ENCODE measurements at places on chromosomes 4 and X.

GRCh38 chrX:39855748-39856129, 242.0 kb downstream of the BCOR start:
- DNase-seq = peak; percentile 52

- DNase-seq = no peak
These were observed 46.4 kb downstream of the GAB1 start for GRCh38 chr4:143383005-143383574.

GRCh38 chr4:99436462-99436861, 1.3 kb upstream of the ADH7 start:
- DNase-seq = no peak

GRCh38 chr4:83767067-83767466, 231.2 kb downstream of the GPAT3 start:
- DNase-seq = no peak

GRCh38 chr4:23770011-23770410, 119.8 kb downstream of the PPARGC1A start:
- no peak for DNase-seq

- DNase-seq = peak; percentile 33
These were observed 45.8 kb upstream of the CLCN4 start for GRCh38 chrX:10110984-10111363.

DNA sequence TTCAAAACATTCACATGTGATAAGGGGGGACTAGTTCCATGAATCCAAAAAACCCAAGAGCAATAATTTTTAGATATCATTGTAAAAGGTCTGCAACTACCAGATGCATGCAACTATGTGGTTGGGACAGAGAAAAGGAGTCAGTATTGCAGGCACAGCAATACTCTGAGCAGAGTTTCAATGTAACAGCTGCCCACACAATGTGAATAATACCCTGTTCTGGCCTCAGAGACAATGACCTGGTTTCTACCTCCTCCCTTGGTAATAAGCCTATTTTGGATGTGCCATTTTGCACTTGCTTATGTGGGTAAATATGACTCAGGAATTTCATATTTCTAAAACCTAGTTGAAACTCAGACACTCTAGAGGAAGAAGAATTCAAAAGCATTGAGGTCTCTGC, 194.8 kb upstream of the RASGEF1B start:
- DNase-seq = no peak
